ENCODE measurements at places on chromosomes 16 and 17.

- no peak for DNase-seq
Measured at GRCh38 chr17:43584666-43585102, 38.5 kb upstream of the ETV4 start.

GRCh38 chr16:75271441-75272096, 20.1 kb upstream of the BCAR1 start:
- no peak for DNase-seq

DNA sequence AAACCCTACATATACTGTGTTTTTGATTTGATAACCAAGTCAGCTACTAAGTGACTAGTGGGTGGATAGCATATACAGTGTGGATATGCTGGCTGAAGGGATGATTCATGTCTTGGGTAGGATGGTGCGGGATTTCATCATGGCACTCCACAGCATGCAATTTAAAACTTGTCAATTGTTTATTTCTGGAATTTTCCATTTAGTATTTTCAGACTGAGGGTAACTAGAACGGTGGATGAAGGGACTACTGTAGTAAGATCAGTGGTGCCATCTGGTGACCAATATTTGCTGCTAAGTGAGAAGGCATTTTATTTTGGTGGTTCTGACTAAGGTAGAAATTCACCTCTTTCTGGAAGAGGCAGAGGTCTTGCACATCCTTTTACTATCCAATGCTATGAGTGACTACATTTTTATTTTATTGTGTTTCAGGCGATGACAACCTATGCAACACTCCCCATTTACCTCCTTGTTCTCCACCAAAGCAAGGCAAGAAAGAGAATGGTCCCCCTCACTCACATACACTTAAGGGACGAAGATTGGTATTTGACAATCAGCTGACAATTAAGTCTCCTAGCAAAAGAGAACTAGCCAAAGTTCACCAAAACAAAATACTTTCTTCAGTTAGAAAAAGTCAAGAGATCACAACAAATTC, 3.1 kb downstream of the CDC6 start:
- DNase-seq, result peak; percentile 74

DNA sequence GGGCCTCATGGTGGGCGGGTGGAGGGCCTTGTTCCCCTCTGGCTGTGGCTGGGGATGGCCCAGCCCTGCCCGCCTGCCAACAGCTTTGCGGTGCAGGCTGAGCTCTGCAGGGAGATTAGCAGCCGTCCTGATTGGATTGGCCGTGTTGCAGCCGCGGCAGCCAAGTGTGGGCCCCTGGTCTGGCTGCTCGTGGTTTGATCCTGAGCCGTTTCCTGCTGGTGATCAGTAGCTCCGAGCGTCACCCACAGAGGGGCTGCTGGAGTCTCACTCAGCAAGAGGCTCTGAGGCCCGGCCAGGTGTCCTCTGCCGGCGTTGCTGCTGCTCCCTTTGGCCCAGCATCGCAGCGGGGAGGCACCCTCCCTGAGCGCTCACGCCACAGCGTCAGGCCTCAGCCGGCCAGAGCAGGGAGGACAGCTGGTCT, 32.5 kb downstream of the BAIAP2 start:
- DNase-seq, result no peak

- peak; percentile 96 for DNase-seq
Measured at GRCh38 chr17:350706-351448, 1.7 kb downstream of the RPH3AL start.

DNA sequence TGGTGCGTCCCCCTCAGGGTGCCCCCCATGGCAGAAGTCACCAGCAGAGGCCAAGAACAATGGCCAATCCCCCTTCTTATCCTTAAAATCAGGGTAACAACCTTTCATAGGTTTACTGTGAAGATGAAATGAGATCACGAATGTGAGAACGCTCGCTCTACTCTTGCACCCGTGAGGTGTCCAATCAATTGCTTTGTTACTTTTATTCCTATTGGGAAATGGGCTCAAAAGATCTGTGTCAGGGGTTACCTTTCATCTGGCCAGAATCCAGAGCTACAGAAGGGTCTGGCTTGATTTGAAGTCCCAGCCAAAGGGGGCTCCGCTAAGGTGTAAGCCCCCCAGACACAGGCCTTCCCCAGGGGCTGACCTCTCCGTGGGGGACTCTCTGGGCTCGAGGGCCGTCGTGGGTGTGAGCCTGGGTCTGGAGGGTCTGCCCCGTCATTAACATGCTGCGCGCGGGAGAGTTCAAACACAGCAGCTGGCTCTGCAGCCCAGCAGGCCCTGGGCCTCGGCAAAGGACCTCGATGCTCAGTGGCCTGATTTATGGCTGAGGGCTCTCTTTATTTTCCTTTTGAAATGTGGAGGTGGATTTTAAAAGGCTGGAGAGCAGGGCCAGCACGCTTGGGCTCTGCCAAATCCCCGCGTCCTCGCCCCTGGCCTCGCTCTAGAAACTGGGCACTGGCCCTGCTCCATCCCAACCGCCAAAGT, 10.4 kb downstream of the ABR start:
- DNase-seq, result no peak

DNA sequence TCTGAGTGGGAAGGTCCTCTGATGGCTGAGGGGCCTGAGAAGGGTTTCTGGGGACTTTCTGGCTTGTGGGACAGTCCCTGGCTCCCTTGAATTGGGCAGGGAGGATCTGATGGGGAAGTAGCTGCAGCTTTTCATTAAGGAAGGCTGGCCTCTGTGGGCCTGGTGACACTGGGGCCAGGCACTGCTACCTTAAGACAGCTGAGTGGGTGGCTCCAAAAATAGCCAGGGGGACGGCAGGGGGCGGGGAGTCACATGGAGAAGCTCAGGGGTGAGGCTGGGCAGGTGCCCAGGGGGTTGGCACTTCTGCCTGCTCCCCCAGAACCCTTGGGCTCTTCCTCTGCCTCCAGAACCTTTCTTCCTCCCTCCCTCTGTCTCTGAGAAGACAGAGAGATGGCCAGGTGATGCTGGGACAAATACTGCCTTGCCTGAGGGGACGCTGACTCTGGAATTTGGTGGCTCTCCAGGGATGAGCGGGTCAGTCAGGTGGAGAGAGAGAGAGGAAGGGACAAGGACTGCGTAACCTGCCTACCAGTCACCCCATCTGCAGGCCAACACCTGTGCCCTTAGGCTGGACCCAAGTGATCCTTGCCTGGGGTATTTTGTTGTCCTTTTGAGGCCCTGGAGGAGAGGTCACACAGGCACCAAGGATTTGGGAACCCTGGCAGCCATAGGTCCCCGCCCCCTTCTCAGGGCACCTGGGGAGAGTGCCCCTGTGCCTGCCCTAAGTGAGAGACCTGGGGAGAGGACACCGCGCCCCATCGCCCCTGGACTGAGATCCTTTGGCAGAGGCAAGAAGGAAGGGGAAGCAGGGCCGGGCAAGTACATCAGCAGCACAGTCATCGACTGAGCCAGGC, 1.7 kb upstream of the SGCA start:
- DNase-seq, result no peak

DNA sequence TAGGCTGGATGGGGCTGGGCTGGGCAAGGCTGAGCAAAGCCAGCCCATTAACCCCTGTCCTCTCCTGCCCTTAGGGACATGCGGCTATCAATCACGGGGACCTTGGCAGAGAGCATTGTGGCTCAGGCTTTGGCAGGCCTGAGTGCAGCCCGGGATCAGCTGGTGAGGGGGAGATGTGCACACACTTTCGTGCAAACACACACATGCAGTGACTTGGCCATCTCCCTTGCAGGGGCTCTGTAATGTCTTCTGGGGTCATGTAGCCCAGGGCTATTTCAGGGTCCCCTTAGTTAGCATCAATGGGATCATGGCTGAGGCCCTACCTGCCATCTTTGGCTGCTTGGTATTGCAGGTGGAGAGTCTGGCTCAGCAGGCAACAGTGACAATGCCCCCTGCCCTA, 6.9 kb downstream of the CARMIL2 start:
- no peak for DNase-seq

- no peak for DNase-seq
Measured at GRCh38 chr17:49618028-49618611, 42.4 kb downstream of the NXPH3 start.

- no peak for DNase-seq
Measured at GRCh38 chr17:17503566-17504130, 7.5 kb upstream of the RASD1 start.

DNA sequence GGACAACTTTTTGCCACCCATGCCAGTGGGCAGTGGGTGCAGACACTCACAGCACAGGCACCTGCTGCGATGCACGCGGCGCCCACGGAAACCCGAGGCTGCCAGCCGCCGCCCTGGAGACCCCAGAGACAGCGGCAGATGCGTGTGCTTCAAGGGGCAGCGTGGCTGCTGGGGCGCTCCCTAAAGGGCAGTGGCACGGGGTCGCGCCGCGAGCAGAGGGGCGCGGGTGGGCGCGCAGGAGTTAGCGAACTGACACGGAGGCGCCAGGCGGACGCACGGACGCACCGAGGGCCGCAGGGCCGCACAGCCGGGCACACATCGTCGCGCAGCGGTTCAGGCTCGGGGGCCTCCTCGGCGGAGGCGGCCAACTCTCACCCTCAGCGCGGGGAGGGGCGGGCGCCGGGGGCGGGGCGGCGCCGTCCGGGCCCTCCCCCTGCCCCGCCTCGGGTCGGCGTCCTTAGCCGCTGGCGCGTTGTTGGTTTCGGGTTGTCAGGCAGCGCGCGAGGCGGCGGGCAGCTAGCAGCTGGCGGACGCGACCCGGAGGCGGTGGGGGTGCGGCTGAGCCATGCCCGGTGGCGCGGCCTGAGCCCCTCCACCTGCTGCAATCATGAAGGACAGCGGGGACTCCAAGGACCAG, at the start of gene KIF19:
KIF19 (plus strand) TSS at position 484 of the 637 bp plus-strand sequence; CDS start at position 608, 124 bp downstream.
- peak; percentile 28 for DNase-seq

- no peak for DNase-seq
Measured at GRCh38 chr17:80859002-80859941, 132.4 kb upstream of the CHMP6 start.

- DNase-seq, result no peak
Measured at GRCh38 chr16:70808371-70808770, 7.4 kb upstream of the VAC14 start.

GRCh38 chr17:81553018-81553615, 964 bp upstream of the FAAP100 start:
- DNase-seq, result peak; percentile 81

DNA sequence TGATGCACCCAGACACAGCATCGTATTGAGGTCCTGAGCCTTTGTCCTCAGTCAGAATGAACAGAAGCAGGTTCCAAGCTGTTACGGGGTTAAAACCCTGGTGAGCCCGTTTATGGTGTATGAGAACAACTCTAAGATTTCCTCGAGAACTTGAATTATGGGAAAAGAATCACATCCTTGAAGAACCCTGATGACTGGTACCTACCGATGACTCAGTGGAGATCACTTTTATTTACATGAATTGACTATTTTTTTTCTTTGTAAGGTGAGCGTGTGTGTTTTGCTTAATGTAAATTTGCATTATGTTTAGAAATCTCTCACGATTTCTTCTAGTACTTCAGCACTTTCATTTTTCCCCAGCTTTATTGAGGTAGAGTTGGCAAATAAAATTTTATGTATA, 3.3 kb upstream of the KRTAP4-4 start:
- no peak for DNase-seq

GRCh38 chr16:30355954-30356308, 823 bp upstream of the CD2BP2 start:
- DNase-seq, result no peak

DNA sequence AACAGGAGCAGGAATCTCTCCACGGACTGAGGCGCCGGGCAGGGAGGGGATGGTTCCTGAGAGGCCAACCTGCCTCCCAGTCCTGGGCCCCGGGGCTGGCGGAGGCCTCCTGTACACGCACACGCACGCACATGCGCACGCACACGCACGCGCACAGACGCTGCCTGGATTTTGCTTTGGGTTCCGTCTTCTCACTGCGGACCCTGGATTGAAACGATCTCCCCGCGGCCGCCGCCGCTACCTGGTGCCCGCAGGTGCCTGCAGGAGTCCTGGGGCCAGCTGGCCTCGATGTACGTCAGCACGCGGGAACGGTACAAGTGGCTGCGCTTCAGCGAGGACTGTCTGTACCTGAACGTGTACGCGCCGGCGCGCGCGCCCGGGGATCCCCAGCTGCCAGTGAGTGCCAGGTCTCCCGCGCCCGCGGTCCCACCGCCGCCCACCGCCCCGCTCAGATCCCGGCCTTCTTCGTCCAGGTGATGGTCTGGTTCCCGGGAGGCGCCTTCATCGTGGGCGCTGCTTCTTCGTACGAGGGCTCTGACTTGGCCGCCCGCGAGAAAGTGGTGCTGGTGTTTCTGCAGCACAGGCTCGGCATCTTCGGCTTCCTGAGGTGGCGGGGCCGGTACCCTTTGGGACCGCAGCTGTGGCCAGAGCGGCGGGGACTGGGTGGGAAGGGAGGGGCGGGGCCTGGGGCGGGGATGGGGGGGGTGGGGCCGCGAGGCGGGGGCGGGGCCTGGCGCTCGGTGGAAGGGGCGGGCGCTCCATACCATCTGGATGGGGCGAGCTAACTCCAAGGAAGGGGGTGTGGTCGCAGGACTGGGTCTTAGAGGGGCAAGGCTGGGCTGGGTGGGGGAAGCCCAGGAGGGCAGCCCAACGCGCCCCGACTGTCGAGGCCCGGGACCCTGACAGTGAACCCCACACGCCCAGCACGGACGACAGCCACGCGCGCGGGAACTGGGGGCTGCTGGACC, 12.3 kb downstream of the CES4A start:
- no peak for DNase-seq

GRCh38 chr16:81784072-81784795, 5.1 kb downstream of the PLCG2 start:
- no peak for DNase-seq

DNA sequence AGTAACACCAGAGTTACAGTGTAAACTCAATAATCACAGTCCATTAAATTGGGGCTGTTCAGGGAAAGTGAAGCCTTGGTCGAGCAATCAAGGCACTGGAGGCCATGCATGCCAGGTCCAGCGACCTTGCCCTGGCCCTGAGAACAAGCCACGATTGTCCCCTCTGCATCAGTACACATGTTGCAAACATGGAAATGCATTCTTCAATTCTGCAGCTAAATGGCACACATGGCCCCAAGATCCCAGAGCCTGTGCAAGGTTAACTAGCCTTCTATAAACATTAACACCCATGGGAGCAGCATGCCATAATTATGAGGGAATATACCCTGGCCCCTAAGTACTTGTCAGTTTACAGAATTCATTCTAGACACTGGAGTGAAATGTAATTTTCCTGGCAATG, 204.7 kb downstream of the HS3ST3B1 start:
- DNase-seq, result no peak

GRCh38 chr16:25867041-25867440, 175.3 kb downstream of the HS3ST4 start:
- DNase-seq, result no peak

DNA sequence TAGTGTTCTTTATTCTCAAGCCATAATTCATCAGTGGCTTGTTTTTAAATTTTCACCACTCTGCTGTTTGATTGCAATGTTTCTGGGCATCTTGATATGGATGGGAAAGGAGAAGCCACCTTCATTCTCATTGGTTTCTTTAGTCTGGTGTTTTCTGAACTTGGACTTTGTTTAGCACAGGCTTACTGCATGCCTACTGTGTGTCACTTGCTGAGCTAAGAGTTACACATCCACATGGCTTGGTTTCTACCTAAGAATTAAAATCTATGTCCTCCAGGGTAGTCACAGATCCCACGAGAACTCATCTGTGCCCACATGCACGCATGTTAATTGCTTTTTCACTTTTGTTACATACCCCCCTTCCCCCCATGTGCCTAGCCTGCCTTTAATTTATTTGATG, 4.6 kb downstream of the CMIP start:
- DNase-seq, result no peak
